ENCODE measurements at places on chromosomes 5 and 9. TPM values are rescaled to one million over a fixed set of nuclear protein-coding genes. Genes with fewer than 3 reads are reported as not detected.

The PCDHB3 gene
- total RNA-seq, result 6.5 TPM

- DNase-seq, result no peak
Observed at GRCh38 chr9:99353408-99353807, 131.3 kb downstream of the SEC61B start.

DNA sequence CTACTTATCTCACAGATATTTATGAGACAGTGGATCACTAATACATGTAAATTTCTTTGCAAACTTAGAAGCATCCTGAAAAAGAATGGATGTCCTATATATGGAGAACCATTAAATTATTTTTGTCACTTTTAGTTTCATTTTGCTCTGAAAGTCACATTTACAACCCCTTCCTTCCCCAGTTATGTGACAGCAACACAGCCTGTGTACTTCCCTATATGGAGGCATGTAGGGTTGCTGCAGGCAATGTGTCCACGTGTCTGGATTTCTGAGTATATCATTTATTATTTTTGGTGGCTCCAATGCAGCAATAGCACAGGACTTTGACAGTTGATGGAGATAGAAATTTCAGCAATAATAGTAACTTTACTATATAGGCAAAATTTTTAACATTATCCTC is 156.4 kb downstream of the ST8SIA4 start:
- DNase-seq, result no peak

- DNase-seq, result no peak
Observed at GRCh38 chr5:101783241-101784013, 512.7 kb downstream of the SLCO4C1 start.

Data from endothelial cell (in vitro differentiated cells).